ENCODE measurements at places on chromosomes 12 and 14. TPM values are rescaled to one million over a fixed set of nuclear protein-coding genes. Genes with fewer than 3 reads are reported as not detected.

The FBLN5 gene
- total RNA-seq, result 5.7 TPM

The KRT74 gene
- not detected for total RNA-seq

The C12orf50 gene
- 0.16 TPM for total RNA-seq

The CLMN gene
- 12.2 TPM for total RNA-seq

The SMCO2 gene
- 0.28 TPM for total RNA-seq

The C12orf60 gene
- total RNA-seq, result 0.83 TPM

The ACTR6 gene
- total RNA-seq, result 24.5 TPM

The MIPOL1 gene
- total RNA-seq, result 17.8 TPM

The B4GALNT1 gene
- total RNA-seq, result 8.0 TPM

The PIWIL1 gene
- not detected for total RNA-seq

The TAS2R19 gene
- 6.8 TPM for total RNA-seq

The TAS2R30 gene
- total RNA-seq, result 6.7 TPM

The MTA1 gene
- total RNA-seq, result 129 TPM

The TMEM229B gene
- total RNA-seq, result 3.0 TPM

The TMEM116 gene
- total RNA-seq, result 10.7 TPM

The SMIM41 gene
- 0.17 TPM for total RNA-seq

Data from mammary epithelial cell (primary cell).